Kidney capillary endothelial cell (primary cell): ENCODE measurements at places on chromosomes 12 and 14.

GRCh38 chr12:92434607-92435025 is 268.2 kb upstream of the PLEKHG7 start:
- DNase-seq, result no peak

- DNase-seq, result no peak
Observed at GRCh38 chr14:20775901-20776300, 5.2 kb upstream of the RNASE6 start.

GRCh38 chr12:43964033-43964432 is 128.2 kb downstream of the TMEM117 start:
- no peak for DNase-seq

DNA sequence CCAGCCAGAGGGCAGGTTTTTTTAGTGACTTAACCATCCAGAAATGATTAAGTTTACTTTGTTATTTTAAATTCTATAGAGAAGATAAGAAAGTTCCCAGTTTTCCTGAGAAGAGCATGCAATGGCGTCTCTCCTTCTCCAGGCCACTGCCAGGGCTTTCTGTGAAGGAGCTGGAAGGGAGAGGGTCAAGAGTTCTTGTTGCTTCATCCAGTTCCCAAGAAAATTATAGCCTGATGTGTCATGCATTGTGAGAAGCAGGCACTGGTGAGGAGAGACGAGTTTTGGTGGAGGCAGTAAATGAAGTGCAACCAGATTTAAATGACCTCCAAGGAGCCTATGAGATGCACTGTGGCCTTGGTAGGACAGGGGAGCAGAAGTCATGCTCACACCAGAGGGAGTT is 14.2 kb downstream of the ELK3 start:
- DNase-seq, result no peak

DNA sequence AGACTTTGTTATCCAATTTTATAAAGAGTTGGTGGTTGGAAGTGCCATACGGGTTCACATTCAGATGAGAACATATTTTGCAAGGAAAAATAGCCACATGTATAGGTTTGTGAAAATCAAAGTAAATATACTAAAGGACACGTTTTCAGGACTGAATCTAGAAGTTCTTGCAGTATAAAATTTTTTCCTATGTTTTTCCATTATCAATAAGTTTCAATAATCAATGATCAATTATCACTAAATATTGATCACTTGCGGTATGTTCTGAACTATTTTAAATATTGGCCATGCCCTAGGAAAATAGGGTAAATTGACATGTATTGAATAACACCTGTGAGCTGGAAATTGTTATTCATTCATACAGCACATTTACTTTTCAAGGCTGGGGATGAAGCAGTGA is 25.9 kb downstream of the ALG10B start:
- DNase-seq, result no peak

DNA sequence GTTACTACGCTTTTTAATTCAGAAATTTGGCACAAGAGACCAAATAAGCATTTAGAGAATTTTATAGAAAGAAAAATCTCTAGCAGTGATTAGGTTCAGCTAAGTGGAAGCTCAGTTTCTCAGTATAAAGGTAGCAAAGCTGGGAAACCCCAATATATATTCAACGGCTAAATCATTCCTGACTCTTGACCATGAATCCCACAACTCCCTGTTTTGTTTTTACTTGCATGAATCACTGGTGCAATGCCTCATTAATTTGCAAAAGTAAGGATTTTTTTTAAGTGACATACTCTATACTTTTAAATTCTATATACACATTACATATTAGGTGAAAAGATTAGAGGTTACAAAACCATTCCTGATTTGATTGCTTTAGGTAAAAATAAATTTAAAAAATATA is 74.3 kb upstream of the PLEKHG7 start:
- DNase-seq, result no peak

DNA sequence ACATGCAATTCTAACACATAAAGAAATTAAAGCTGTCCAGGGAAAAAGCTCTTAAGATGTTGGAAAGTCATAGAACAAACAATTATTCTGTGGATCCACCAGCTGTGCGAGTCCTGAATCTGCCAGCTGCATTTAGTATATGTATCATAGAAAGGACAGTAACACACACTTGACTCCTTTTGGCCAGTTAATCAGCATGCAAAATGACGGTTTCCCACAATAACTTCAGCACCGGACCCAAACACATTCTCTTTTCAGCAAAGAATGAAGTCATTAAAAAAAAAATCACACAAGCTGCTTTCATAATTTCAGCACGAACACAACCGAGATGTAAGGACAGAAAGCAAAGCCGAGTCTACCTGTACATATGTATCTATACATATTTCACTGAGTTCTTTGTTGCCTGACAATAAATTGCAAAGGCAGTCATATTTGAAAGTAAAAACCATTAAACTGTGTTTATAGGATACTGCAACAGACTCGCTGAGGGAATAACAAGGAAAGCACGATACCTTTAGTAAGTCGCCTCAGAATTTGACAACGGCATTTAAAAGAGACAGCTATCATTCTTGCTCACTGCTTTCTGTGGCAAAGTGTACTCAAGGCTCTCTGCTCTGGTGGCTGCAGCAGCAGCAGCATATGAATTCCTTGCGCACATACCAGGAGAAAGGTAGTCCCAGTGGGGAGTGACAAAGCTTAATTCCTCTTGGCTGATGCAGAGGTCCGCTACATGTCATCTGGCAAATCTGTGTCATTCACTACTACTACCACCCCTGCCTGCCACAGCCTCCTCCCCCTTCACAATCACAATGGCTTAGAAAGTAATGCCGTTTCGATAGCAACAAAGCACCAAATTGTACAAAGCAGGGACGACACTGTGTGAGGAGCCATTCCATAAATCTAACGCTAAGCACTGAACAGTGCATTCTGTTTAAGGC is at the start of gene GRIP1:
TSS of gene GRIP1 (minus strand) at position 739 of the 938 bp plus-strand sequence. CDS start at position 567, 172 bp downstream.
- DNase-seq, result no peak

- DNase-seq, result no peak
Observed at GRCh38 chr12:121227294-121227693, 17.4 kb downstream of the P2RX4 start.

- DNase-seq, result no peak
Observed at GRCh38 chr14:94599656-94600004, 12.6 kb upstream of the SERPINA3 start.

DNA sequence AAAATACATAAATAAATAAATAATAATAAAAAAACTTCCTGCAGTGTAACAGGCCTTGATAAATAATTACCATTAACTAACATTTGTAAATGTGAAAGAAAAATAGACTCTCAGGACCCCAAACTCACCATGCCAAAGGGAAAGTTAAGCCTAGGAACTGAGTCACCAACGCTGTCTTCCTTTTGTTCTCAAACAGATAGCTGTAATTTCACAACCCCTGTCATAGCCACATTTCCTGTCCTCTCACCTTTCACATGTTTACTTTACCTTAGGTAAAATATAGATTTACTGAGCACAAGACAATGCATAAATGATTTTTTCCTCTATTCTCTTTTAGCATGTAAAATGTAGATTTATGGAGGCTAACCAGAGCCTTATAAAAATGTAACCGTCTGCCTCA is 35.9 kb upstream of the CHST11 start:
- DNase-seq, result peak; percentile 3

DNA sequence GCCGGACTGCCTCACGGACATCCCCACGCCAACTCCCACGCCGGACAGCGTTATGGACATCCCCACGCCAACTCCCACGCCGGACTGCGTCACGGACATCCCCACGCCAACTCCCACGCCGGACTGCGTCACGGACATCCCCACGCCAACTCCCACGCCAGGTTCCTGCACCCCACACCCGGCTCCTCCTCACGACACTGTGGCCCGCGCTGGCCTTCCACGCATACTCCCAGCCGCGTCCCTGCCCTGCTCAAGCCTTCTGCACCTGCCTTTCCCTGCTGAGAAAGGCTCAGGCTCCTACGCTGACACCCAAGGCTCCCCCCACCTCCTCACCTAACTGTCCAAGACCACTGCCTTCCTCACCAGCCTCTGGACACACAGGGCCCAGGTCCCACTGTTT is 9.7 kb downstream of the CACNA2D4 start:
- DNase-seq, result no peak

- no peak for DNase-seq
Observed at GRCh38 chr12:97335115-97335514, 127.5 kb upstream of the RMST start.

DNA sequence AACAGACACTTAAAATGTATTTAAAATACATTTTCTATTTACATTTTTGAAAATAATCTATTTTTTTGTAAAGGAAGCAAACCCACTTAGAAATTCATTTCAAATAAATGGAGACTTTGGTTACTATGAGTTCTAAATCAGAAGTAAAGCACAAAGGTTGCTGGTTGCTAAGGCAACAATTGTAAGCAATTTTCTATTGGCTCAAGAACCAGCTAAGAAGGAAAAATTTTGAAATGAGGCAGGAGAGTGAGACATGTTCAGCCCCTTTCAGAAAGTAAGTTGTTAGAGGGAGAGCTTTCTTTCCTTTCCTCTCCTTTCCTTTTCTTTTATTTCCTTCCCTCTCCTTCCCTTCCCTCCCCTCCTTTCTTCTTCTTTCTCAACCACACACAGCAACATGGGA is 80.7 kb downstream of the PRMT8 start:
- no peak for DNase-seq

- no peak for DNase-seq
Observed at GRCh38 chr12:2320841-2321240, 268.1 kb downstream of the CACNA1C start.

GRCh38 chr12:104827587-104827986 is 130.5 kb downstream of the SLC41A2 start:
- DNase-seq, result no peak

DNA sequence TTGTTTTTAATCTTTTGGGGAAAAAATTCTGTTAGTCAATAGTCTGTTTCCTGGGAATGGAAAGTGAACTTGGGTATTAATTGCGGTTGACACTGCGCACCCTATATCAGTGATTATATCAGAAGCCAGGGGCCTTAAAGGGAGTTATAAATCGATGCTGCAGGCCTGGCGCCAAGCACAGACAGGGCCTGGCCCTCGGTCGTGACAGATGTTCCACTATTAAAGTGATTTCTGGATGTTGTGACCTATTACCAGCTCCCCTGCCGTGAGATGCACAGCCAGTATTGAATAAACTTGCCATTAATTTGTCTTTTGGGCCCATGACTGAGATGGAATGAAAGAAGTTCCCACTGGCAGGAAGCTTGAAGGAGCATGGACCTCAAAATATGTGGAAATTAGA is 45.1 kb upstream of the KITLG start:
- no peak for DNase-seq

- no peak for DNase-seq
Observed at GRCh38 chr12:125218952-125219351, 153.7 kb downstream of the AACS start.

DNA sequence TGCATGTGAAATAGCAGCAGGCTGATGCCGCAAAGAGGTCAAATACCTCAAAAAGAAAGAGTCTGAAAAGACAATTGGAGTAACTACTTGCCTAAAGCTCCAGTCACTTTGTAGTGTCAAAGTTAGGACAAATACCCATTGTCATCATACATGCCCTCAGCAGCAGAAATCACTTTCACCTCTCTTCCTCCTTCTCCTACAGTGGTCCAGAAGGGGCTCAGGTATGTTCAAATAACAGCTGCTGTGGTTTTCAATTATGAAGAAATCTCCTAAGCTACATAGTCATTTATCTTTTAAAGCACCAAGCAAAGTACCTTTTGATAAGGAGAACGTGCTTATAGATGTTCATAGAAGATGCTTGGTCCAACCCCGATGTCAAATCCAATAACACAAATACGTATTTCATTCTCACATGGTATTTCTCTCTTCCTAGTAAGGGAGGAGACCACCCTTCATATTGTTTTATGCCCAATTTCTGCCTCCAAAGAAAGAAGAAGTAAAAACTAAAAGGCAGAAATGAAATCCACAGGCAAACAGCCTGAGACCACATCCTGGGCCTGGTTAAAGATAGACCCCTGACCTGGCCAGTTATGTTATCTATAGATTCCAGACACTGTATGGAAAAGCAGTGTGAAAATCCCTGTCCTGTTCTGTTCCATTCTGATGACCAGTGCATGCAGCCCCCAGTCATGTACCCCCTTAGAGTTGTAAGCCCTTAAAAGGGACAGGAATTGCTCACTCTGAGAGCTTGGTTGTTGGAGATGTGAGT is 23.7 kb downstream of the GYS2 start:
- no peak for DNase-seq

- DNase-seq, result no peak
Observed at GRCh38 chr12:823028-823698, 70.8 kb downstream of the WNK1 start.

DNA sequence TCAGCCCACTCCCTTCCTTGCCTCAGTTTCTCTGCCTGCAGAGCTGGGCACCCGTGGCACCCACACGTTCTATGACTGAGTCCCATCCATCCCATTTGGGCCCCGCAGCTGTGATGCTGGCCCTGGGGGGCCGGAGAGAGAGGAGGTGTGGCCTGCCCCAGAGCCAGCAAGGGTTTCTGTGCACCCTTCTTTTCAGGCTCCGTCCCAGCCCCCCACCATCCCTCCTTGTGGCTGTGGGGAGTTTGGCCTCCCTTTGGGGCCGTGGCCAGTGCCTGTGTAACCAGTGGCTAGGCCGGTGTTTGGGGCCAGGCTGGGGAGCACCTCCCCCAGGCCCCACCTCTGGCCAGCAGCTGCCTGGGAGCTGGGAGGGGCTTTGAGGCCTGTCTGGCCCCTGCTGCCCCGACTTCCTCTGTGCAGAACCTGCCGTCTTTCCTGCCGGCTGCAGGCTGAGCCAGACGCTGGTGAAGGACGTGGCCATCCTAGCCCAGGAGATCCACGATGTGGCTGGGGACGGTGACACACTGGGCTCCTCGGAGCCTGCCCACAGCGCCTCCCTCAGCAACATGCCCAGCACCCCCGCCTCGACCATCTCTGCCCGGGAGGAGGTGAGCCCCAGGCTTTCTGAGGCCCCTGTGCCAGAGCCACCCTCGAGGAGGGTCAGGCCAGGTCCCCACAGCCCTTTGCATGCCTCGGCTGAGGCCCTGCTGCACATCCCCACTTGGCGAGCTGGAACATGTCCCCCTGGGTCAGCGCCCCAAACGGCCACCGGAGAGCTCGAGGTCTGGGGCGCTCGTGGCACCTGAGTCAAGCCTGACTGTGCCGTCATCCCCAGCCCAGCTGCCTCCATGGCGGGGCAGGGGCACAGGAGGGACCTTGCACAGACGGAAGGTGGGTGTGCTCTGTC is 27.7 kb downstream of the CEP170B start:
- DNase-seq, result no peak

DNA sequence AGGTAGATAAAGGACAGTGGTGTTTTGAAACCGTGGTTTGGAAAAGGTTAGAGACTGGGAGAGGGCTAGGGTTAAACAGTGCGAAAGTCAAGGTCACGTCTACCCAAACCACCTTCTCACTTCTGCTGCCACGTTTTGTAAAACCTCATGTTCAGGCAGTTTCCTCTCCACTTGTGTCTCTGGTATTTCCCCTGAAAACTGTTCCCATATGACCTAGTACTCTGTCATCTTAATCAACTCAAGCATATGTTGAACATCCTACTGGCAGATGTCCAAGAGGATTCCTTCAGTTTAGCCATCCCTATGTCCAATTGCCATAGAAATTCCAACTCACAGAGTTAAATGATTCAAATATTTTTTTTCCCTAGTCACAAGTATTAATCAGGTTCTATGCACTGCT is 17.4 kb downstream of the CLEC4C start:
- no peak for DNase-seq
